ENCODE measurements at places on chromosomes 5 and 9. TPM values are rescaled to one million over a fixed set of nuclear protein-coding genes. Genes with fewer than 3 reads are reported as not detected.

- no peak for DNase-seq
These were observed 34.6 kb downstream of the HABP4 start for GRCh38 chr9:96484521-96484931.

GRCh38 chr5:37717613-37718431 is 122.0 kb downstream of the GDNF start:
- peak; percentile 60 for DNase-seq

- no peak for DNase-seq
These were observed 73.6 kb upstream of the TGFBR1 start for GRCh38 chr9:99031319-99031718.

DNA sequence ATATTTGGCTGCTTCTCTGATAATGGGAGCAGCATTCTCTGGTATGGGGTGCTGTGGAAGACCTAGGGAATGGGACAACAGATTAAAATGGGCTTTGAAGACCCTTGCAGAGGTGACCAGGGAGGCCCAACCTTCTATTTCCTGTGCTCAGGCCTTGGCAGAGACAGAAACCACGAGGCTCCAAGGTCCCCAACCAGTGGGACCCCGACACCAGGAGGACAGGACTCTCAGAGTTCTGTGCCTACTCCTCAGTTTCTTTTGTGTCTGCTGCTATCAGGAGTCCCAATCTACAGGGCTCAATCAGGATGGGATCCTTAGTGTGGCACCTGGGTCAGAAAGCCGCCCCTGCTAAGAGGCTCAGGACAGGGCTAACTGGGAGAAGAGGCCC is 29.3 kb downstream of the CSF2 start:
- DNase-seq: no peak

DNA sequence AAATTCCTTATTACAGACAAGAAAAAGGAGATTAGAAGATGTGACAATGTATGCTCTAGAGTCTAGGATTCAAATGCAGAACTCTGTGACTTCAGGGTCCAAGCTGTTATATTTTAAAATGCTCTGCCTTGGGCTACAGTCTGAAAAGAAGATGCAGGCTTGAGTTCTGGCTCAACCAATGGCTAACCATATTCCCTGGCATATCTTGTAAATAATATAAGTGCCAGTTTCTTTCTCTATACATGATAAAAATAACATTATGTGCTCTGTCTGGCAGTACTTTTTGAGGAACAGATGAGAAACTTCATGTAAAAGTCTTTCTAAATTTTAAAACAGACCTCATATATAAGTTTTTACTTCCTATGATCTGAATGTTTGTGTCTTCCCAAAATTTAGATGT is 926.5 kb upstream of the CDH6 start:
- DNase-seq: no peak

- DNase-seq: no peak
These were observed 98.5 kb downstream of the ADAMTS12 start for GRCh38 chr5:33793276-33793675.

- DNase-seq: no peak
These were observed 6.5 kb downstream of the GLIS3 start for GRCh38 chr9:4293293-4293941.

- DNase-seq: no peak
These were observed 37.9 kb downstream of the NRG2 start for GRCh38 chr5:140005145-140005591.

Gene EQTN
- total RNA-seq: not detected

Gene ACSL6
- total RNA-seq: 0.98 TPM

Gene PRR16
- total RNA-seq: 3.1 TPM

Gene MIER3
- total RNA-seq: 19.7 TPM

Gene CD274
- total RNA-seq: 25.9 TPM

Gene TAF1L
- total RNA-seq: not detected

Gene CNTNAP3
- total RNA-seq: 5.2 TPM

Gene GNG10
- 33.4 TPM for total RNA-seq

Gene C5orf34
- 2.6 TPM for total RNA-seq

Gene MPDZ
- total RNA-seq: 37.8 TPM

Gene SLC25A48
- total RNA-seq: not detected

Gene HMCN2
- total RNA-seq: 7.8 TPM

All from upper lobe of right lung (tissue), 1 donor.